ENCODE measurements at places on chromosomes 1 and 21.
A peak's percentile ranks its signal among the peaks of the same experiment; 100 is the strongest.

GRCh38 chr1:178223289-178223688 lies 129.4 kb downstream of the RASAL2 start:
- DNase-seq = no peak

DNA sequence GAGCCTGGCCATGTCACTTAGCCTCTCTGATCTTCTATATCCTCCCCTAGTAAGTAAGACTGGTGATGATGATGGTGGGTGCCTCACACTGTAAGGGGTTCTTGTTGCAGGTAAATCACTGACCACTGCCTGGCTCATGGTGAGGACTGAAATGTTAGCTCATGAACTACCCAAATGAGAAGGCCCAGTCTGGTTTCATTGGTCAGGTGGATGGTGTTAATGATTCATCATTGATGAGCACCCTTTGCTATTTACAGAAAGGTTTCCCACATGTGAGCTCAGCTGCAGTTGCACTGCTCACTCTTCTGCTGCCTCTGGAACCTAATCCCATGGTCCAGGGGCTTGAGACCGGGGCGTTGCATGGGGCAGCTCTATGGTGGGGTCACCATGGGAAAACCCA lies 417.7 kb downstream of the PRDM2 start:
- DNase-seq = no peak

DNA sequence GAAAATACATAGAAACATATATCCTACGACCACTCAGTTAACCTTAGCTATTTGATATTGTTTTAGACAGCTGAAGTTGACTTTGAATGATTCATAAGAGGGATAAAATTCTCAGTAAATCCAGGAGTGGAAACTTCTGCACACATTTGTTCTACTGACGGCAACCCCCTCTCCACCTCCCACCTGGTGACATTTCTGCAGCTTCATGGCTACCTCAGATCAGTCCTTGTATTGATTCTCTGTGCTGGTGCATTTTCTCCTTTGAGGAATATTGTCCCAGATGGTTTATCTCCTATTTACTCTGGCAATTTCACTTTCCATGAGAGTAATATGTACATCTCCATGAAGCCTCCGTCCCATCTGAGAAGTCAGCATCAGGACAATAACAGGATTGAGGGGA lies 57.7 kb upstream of the COA6 start:
- DNase-seq = no peak

DNA sequence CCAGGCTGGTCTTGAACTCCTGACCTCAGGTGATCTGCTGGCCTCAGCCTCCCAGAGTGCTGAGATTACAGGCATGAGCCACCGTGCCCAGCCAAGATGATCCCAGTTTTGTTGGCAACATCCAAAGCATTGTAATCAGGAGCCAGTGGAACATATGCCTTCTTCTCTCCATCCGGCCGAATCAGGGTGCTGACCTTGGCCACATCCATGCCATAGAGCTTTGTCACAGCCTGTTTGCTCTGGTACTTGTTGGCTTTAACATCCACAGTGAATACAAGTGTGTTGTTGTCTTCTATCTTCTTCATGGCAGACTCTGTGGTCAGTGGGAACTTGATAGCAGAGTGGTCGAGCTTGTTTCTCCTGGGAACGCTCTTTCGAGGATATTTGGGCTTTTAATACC lies 17.1 kb downstream of the TNFRSF8 start:
- no peak for DNase-seq

DNA sequence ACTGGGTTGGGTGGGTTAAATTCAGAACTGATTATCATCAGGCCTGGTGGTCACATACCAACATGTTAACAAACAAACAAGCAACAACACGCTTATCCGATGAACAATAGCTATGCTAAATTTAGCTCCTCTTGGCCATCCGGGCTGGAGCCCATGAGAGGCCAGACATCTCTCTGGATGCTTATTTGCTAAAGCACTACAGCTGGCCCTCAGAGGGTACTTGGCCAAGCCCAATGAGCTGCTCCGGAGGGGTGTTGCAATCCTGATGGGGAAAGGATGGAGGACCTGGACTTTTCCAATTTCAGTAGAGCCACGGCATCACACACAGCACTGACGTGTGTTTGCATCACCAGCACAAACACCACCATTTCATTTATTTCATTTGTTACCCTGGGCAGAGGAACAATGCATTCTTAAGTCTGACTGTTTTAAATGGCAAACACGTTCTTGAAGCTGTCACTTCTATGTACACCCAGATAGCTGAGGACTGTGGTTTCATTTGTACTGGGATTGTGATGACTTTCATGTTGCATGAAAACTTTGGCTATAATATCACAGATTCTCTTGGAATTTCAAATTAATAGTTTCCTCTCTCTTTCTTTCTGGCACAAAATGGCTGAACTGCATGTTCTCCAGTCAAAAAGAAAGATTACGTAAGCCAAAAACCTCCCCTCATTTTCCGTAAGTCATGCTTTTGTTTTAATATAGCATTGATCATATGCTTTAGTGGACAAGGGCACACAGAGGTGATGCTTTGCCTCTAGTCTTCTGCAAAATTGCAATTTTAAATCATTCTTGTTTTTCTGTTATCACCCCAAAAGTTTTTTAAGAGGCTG lies 359.8 kb upstream of the KAZN start:
- DNase-seq = no peak

- DNase-seq = no peak
These were observed 89.5 kb downstream of the FNBP1L start for GRCh38 chr1:93537396-93537795.

DNA sequence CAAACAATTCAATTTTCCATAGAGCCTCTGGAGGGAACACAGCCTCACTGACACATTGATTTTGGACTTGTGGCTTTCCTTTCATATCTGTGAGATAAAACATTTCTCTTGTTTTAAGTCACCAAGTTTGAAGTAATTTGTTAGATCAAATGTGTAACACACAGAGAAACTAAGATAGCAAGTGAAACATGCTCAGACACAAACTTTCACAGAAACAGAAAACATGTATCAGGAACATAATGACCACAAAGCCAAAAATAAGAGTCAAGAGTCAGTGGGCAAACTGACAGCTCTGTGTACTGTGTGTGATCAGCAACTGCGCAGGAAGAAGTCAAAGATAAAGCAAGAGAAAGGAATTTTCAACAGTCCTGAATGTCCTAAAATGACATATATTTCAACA lies 1237.5 kb downstream of the AMY1C start:
- no peak for DNase-seq

DNA sequence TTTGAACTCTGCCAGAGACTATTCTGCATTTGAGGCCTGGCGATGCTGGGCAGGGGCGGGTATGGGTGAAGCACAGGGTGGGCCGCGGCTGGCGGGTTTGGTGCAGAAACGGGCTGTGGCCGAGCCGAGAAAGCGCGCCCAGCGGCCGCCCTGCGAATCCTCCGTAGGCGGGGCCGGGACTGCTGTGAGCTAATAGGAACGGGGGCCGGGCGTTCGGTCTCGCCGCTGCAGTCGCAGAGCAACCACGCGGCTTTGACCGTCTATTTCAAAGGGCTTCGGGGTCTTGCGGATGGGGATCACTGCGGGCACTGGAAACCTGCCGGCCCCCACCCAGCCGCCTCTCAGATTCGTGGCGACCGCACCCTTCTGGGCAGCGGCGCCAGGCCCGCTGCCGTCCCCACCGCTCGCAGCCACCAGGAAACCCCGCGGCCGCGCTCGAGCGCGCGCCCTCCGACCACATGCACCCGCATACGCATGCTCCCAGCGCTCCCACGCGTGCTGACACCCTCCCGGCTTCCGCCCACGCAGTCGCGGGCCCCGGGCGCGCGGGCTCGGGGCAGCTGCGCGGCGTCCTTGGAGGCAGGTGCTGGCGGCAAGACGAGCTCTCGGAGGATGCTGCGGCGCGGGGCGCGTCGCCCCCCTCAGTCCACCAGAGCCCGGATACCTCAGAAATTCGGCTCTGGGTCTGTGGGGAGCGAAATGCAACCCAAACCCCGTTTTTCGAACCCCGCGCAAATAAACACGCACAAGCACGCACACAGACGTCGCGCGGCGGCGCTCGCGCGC lies 32.6 kb downstream of the DNTTIP2 start:
- peak; percentile 61 for DNase-seq

DNA sequence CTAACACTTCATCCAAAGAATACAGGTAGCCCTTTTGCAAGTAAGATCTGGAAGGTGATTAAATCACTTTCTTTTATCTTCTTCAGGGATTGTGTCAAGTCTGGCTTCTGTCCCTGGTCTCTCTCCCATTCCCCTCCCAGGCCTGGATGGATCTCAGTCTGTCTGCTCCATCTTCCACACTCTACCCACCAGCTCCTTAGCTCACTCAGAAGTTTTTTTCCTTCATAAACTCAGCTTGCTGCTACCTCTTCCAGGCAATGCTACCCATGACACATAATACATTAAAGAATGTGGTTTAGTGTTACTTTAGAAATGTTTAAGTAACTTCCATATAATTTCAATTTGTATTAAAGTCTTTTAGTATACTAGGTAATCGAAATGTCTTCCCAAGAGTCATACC lies 133.1 kb downstream of the AKT3 start:
- DNase-seq = no peak

DNA sequence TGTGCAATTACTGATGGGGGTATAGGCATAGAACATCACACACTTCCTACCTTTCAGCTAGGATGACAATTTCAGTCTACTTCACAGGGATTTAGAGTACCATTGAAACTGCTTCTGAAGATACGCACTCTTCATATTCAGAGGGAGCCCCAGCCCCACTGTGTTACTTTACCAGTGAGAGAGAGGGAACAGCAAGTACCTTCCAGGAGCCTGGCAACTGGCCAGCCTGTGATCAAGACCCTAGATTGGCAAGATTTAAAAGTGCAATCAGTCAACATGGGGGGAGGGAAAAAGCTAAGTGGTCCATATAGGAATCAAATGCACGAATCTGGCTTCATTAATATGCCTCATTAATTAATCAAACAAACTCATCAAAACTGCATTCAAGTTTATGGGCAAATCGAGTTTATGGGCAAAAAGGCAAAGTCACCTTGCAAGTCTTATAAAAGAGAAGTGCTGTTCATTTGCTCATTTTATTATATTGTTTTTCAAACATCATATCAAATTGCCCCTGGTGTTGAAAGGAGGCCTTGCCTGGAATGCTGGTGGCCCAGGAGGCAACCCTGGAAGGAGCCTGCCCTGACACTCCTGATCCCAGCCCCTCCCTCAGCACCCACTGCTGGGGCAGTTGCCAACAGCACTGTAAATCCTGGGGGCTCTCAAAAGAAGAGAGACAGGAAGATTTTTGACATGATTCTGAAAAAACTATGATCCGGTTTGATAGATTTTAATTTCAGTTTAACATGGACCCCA lies 184.9 kb upstream of the DPT start:
- no peak for DNase-seq

DNA sequence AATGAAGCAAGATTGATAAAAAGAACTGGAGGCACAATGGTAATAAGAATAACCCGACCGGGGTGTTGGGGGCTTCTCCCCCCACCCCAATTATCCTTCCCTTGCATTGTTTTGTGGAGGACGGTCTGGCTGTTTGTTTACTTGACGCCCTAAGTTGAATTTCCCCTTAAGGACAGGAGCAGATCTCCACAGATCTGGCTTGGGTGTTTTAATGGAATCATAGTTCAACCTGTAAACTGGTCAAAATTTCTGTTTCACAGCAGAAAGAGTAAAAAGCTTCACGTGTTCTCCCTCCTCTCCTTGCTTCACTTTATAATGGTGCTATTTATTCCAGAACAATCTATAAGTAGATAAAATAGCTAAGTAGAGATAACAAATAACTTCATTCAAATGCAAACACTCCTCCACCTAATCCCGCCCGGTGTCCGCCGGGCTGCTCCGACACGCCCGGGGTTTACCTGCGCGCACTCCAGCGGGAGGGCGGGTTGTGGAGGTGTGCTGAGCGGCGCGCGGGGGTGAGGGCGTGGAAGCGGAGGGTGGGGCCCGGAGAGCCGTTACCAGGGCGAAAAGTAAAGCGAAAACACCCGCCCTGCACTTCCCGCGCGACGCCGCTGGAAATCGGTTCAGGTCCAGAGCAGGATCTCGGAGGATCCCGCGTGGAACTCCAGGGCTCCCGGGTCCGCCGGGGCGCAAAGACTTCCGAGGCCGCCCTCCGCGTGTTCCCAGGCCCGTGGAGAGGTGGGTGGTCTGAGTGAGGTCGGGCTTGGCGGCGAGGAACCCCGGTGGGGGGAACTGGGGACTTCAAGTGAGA lies 2.0 kb upstream of the ATF3 start:
- DNase-seq = no peak

- no peak for DNase-seq
These were observed 1.6 kb upstream of the BARHL2 start for GRCh38 chr1:90718411-90719329.

DNA sequence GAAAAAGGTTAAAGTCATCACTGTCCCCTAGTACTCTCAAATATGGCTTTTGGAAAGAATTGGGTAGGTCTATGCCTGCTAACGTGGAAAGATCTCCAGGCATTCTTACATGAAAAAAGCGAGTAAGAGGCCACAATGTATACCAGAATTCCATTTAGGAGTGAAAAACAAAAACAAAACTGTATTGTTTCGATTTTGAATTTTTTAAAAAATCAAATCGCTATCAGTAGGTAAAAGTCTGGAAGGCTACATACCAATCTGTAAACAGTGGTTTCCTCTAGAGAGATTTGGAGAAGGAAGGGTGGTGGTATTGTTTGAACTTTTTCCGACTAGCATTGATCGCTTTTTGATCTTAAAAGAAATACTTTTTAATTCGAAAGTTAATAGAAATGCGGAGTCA lies 55.9 kb downstream of the RRAGC start:
- DNase-seq = no peak

- DNase-seq = no peak
These were observed 53.2 kb downstream of the RIPK4 start for GRCh38 chr21:41713495-41714281.

- DNase-seq = no peak
These were observed 250.2 kb upstream of the ZRANB2 start for GRCh38 chr1:71330991-71331390.

DNA sequence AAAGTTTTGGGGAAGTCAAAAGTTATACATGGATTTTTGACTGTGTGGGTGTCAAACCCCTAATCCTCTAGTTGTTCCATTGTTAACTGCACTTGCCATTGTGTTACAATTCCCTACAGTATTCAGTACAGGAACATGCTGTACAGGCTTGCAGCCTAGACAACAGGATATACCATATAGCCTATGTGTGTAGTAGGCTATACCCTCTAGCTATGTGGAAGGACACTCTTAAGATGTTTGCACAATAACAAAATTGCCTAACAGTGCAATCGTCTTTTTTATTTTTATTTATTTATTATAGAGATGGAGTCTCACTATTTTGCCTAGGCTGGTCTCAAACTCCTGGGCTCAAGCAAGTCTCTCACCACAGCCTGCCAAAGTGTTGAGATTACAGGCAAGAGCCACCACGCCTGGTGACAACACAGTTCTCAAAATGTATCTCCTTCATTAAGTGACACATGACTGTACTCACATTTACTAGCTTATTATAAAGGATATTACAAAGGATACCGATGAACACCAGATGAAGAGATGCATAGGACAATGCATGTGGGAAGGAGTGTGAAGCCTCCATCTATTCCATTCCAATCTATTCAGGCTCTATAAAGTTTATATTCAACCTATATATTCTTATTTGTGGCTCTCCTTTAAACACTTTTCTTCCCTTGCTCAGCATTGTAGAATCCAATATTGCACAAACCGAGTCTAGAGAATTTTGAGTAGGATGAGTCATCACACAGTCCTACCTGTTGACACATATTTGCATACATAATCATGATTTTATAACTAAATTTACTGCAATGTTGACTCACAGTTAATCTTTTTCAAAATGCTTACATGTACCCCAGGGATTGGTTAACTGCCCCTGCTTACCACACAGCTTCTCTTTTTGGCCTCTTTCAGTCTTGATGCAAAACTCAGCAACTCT lies 28.4 kb upstream of the CEP350 start:
- no peak for DNase-seq

Measured in cortex of kidney (tissue), 1 donor.